HT-29 (cell line): ENCODE measurements at places on chromosomes 16 and 17. TPM values are rescaled to one million over a fixed set of nuclear protein-coding genes. Genes with fewer than 3 reads are reported as not detected.

GRCh38 chr17:7836596-7837407, 2.8 kb downstream of the KDM6B start:
- peak; percentile 88 for DNase-seq

DNA sequence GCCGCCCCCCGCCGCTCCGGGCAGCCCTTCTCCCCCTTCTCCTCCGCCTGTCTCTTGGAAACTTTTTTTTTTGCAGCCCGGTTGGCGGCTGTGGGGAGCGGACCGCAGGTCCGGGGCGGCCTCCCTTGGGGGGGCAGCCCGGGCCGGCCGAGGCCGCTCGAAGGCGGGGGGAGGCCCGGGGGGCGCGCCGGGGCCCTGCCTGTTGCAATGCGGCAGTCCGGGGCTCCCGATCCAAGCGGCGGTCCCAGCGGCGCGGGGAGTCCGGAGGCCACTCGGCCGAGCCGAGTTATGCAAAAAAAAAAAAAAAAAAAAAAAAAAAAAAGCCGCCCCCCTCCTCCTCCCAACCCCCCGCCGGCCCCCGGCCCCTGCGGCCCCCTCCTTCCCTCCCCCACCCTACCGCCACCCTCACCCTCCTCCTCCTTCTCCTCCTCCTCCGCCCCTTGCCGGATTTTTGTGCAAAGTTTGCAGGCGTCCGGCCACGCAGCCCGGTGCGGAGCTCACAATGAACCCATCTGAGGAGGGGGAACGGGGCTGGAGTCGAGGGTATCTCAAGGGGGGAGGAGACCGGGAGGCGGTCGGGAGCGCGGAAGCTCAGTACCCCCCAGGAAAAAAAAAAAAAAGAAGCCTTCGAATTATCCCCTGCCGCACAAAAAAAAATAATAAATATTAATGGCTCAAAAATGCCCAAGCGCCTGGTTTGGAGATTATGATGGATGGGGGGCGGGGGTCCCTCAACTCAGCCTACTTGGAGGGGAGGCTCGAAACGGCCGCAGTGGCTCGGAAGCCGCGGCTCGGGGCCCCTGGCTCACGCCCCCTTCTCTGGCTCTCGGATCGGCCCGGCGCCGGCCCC, at the start of gene ZNF423:
TSS of gene ZNF423 (minus strand) at position 291 of the 850 bp plus-strand sequence. CDS start 338 bp downstream, outside the sequence.
- no peak for DNase-seq

PRSS36 gene
- 2.3 and 4.1 TPM in 2 replicates for total RNA-seq

SEPHS2 gene
- total RNA-seq: 11.0 and 12.4 TPM in 2 replicates

DNA sequence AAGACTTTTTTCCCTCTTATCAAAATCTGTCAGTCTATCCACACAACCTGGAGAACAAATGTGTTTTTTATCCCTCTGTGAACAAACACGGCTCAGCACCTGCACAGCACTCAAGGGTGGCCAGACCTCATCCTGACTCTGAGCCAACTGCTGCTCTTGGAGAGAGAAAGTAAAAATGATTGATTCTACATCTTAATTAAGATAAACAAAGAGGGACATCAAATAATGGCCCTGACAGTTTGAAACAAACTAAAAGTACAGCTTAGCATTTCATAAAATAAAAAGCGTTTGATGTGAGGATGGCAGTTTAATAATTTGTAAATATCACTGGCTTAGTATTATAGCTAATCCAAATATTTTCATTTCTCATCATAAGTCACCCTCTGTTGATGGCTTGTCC, 106.2 kb downstream of the SNX11 start:
- DNase-seq: no peak

PPY gene
- not detected in 2 replicates for total RNA-seq

- DNase-seq: no peak
Measured at GRCh38 chr16:76941113-76941512, 249.9 kb upstream of the MON1B start.

- DNase-seq: no peak
Measured at GRCh38 chr16:89604764-89605163, 8.7 kb upstream of the DPEP1 start.

TP53TG3C gene
- total RNA-seq: not detected in 2 replicates

- DNase-seq: no peak
Measured at GRCh38 chr17:44959821-44960531, 8.1 kb downstream of the C1QL1 start.
